T-helper 9 cell (primary cell): ENCODE measurements at places on chromosomes 2 and 18.

GRCh38 chr18:14577971-14578370 lies 34.6 kb upstream of the POTEC start:
- DNase-seq = no peak

- DNase-seq = no peak
These were observed 145.0 kb downstream of the MAP4K4 start for GRCh38 chr2:101842471-101842870.

DNA sequence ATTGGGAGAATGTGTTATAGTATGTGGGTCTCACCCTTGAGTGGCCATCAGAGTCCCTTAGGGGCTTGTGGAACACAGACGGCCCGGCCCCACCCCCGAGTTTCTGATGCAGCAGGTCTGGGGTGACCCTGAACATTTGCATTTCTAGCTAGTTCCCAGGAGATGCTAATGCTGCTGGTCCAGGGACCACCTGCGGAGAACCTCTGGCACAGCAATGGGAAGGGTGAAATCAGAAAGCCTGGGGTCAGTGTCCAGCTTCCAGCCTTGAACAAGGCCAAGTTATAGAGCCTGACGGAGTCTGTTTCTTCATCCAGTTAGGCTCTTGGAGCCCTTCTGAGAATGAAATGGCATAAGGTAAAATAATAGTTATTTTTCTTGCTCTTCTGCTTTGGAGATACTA lies 126.5 kb downstream of the RGPD3 start:
- no peak for DNase-seq

- DNase-seq = no peak
These were observed 1.2 kb upstream of the LYG2 start for GRCh38 chr2:99256677-99257076.

- no peak for DNase-seq
These were observed 8.1 kb upstream of the TPO start for GRCh38 chr2:1405124-1405523.

GRCh38 chr2:88077080-88077479 lies 9.5 kb downstream of the SMYD1 start:
- no peak for DNase-seq

GRCh38 chr2:27211241-27211942 lies 449 bp upstream of the ATRAID start:
- DNase-seq = no peak

- peak; percentile 13 for DNase-seq
These were observed 64.0 kb downstream of the INPP4A start for GRCh38 chr2:98508709-98509066.

- DNase-seq = no peak
These were observed 80.8 kb downstream of the NXPH2 start for GRCh38 chr2:138699421-138699820.

DNA sequence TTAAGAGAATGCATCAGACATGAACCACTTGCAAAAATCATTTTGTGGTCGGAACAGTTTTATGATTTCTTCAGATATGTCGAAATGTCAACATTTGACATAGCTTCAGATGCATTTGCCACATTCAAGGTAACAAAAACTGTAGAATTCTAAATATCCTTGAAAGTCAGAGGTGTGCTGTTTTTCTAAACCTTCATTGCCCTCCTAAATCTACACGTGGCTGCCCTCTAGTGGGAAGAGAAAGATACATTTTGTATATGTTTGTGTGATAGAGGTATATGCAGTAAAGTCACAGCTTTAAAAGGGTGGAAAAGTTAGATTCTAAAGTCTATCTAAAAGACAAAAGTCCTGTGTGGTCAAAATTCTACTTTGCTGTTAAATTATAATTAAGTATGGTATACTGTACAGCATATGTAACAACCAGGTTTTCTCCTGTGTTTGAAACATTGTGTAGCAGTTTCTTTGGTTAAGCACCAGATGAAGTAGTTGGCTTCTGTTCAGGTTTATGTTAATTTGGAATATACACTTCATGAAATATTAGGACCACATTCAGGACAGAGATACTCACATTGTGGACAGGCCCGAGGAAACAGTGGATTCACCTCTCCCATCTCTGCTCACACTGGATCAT lies 65.9 kb upstream of the ITM2C start:
- peak; percentile 9 for DNase-seq

DNA sequence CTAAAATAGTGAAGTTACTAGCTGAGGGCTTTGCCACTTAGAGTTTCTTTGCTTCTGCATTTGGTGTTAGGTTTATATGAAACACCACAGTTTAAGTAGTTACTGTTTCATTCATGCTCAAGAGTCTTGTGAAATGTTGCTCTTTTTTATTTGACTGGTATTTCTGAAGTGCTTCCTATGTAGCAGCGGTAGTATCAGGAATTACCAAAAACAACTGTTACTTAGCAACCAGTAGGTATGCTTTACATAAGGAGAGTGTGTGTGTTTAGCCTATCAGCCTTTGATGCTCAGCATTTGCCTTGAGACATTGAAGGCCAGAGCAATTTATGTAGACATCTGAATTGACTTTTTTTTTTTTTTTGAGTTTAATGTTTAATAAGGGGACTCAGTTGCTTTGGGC lies 3.6 kb downstream of the DIS3L2 start:
- DNase-seq = no peak

GRCh38 chr2:215949991-215950404 lies 63.4 kb downstream of the MREG start:
- DNase-seq = no peak

DNA sequence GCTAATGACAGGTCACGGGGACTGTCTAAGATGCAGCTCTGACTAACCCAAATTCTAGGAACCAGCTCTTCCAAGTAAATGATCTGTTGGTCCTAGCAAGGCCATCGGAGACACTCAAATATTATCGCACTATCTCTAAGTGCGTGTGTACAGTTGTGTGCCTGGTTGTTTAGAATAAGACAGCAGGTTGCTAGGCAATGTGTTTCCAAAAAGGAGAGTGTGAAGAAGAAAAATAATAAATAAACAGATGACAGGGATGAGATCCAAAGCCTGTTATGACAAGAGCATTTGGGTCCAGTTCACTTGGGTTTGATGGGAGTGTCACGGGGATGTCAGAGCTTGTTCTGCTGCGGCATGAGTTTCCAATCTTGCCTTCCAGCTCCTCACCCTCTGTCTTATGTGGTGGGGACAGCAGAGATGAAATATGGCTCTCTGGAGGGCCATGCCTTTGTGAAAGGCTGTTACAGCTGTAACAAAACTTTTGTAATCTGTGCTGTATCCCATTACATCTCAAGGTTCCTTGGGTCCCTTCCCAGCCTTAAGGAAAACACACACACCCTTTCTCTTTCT lies 127.5 kb upstream of the TNP1 start:
- no peak for DNase-seq

- peak; percentile 29 for DNase-seq
These were observed 799.7 kb upstream of the ACVR2A start for GRCh38 chr2:147045113-147045512.

DNA sequence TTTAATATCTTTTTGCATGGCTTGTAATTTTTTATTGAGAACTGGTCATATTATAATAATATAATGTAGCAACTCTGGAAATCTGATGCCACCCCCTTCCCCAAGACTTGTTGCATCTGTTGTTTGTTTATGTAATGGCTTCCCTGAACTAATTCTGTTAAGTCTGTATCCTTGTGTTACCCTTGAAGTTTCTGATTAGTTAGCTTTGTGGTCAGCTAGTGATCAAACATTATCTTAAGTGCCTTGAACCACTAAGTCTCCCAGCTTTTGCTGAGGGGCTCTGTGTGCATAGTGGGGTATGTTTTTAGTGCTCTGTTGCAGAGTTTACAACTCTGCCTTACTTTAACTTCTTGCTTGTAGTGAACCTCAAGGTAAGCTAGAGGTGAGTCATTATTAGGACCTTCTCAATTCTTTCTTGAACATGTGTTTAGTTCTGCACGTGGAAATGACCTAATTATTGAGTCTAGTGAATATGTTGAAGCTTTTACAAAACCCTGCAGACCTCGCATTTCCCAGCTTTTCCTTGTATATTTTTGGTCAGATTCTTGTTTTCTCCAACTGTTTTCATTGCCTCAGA lies 24.8 kb downstream of the SMCHD1 start:
- DNase-seq = no peak

GRCh38 chr2:8248623-8248957 lies 433.3 kb upstream of the ID2 start:
- DNase-seq = no peak

DNA sequence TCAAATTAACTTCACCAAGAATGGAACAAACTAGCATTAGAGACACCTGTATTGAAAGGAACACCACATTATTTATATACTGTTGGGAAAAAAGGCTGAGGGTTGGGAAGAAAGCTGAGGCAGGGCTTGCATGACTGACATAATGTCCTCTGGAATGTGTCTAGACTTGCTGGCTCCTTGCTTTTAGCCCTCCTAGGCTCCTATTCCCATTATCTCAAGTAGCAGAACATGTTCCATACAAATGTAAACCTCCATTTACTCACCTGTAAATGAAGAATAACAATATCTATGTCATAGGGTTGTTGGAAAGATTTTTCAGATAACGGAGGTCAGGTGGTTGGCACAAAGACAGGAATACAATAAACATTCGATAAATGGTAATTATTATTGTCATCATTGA lies 976 bp upstream of the ACADL start:
- no peak for DNase-seq

- no peak for DNase-seq
These were observed 22.9 kb upstream of the NARS1 start for GRCh38 chr18:57644540-57644939.

DNA sequence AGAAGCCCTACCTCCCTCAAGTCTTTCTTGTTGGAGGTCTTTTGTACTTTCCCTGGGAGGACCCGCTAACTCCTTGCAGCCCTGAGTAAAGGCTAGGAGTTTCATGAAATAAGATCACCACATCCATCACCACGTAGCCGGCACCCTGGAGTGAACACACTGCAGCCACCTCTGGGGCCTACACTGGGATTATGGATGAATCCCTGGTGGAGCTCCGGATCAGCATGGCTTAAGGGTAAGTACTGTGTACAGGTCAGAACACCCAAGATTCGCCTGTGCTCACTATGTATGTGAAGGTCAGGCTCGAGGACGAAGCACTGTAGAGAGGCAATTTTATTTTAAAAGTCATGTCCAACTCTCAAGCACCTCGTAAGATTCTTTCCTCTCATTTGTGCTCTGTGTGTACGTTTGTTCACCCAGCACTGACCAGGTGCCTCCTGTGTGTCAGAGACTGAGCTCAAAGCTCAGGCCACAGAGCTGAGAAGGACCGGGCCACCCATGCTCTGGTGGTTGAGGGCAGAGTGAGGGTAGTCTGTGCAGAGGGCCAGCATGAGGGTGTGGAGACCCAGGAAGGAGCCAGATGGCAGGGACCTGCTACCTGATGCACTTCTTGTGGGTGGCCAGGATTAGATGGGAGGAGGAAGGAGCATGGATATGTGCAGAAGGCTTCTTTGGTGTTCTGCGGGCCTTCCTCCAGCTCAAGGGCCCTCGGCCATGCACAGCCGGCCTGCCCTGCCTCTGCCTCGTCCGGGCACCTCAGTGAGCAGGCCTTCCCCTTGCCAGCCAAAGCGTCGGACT lies 66.7 kb upstream of the TFCP2L1 start:
- DNase-seq = no peak

DNA sequence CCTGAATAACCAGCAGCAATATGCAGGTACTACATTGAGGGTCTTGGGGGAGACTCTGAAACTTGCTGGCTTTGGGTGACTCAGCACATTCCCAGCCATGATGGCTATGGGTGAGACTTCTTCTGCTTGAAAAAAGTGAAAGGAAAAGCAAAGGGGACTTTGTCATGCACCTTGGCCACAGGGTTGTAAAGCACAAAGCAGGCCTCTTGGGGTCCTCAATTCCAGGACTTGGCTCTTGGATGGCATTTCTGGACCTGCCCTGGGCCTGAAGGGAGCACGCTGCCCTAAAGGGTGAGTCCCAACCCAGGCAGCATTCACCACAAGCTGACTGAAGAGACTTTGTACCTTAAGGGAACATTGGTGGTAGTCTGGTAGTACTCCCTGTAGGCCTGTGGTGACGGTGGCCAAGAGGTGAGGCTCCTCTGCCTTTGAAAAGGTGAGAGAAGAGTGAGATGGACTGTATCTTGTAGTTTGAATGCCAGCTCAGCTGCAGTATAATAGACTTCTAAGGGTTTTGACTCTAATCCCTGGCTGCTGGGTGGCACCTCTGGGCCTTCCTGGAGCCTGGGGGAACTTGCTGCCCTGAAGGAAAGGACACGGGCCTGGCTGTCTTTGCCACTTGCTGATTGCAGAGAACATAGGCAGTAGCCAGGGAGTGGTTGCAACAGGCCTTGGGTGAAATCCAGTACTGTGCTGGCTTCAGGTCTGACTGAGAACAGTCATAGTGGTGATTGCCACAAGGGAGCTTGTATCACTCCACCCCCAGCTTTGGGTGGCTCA lies 36.5 kb upstream of the CYTIP start:
- DNase-seq = no peak

DNA sequence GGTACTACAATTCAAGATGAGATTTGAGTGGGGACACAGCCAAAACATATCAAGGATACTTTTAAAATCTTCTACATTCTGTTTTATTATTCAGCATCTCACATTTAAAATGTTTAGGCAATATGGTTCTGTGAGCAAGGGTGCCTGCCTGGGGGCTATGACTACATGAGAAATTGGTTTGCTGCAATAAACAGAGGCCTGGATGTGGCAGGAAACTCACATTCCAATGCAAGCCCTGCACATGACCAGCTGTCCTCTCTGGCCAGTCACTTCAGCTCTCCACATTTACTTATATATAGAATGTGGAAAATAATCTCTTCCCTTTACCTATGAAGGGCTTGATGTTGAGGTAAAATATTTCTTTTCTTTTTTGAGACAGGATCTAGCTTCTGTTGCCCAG lies 193.4 kb downstream of the LRRTM1 start:
- no peak for DNase-seq

- DNase-seq = no peak
These were observed 756.6 kb downstream of the RNF144A start for GRCh38 chr2:7673853-7674252.

DNA sequence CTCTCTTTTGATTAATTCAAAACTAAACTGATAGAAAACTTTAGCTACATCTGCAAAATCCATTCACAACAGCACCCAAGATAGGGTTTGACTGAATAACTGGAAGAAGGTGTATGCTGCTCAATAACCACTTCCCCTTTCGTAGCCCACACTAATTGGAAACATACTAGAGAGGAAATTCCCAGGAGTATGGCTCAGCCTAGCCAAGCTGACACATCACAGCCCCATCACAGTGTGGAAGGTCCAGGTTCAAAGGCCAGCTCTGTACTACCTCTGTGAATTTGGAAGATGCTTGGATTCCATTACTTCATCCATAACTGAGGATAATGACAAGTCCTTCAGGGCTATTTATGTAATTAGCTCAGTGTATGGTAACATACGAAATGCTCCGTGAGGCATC lies 185.4 kb downstream of the FBXO15 start:
- DNase-seq = no peak
